ENCODE measurements at places on chromosomes 13 and 19.

DNA sequence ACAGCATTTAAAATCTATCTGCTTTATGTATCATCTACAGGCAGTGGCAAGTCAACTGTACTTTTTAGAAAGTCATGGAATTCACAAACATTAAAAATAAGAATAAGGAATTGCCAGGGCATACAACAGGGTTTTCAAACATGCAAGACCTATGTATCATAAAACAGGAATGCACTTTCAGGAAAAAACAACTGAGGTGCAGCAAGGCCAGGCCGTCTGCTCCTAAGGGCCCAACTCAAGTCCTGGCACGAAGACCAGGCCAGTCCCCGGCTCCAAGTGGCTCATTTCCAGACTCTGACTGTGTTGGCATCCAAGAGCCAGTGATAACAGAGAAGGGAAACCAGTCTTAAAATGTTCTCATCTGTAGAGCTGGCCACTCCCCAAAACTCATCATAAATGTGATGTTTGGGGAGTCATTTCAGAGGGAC is 7.1 kb downstream of the RFX2 start:
- DNase-seq = peak; percentile 66

- no peak for DNase-seq
These were observed 4.9 kb upstream of the EBI3 start for GRCh38 chr19:4224470-4224869.

DNA sequence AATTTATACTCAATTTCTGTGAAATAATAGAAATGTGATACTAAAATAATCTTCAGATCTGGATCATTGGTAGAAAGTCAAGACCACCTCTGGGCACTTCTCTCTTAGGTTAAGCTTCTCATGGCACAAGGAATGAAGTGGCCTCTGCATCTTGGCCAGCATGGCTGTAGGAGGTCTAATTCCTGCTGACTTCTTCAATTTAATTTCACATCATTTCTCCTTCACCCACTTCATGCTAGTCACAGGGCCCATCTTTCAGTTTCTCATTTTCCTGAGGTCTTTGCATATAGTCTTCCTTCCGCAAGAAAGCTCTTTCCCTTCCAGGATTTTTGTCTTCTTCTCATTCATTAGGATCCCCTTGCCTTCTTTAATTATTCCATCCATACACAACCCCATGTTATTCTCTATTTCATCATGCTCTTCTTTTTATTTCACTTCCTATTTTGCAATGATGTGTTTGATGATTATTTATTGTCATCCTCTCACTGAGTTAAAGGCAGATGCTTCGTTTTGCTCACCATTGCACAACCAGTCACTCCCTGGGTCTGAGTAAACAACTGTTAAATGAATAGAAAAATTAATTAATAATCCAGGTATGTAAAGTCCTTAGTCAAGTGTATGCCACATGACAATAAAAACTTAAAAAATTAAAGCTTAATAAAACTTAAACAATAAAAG is 397.4 kb downstream of the SPRY2 start:
- no peak for DNase-seq

GRCh38 chr19:35264268-35265125 is 4.3 kb upstream of the USF2 start:
- no peak for DNase-seq

GRCh38 chr19:41386442-41386841 is 10.1 kb downstream of the TMEM91 start:
- DNase-seq = no peak

DNA sequence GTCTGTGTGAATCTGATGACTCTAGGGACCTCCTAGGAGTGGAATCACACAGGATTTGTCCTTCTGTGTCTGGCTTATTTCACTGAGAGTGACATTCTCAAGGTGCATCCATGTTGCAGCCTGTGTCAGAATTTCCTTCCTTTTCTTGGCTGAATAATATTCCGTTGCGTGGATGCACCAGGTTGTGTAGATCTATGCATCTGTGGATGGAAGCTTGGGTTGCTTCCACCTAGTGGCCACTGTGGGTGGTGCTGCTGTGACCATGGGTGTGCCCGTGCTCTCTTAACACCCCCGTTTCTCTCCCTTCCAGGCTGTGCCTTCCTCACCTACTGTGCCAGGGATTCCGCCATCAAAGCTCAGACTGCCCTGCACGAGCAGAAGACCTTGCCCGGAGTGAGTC is 26.2 kb downstream of the CELF5 start:
- DNase-seq = no peak

GRCh38 chr19:38095411-38096308 is 128.4 kb downstream of the DPF1 start:
- DNase-seq = peak; percentile 82

GRCh38 chr19:29837448-29837981 is 25.7 kb downstream of the CCNE1 start:
- no peak for DNase-seq

GRCh38 chr13:32010136-32010535 is 21.4 kb upstream of the FRY start:
- no peak for DNase-seq

DNA sequence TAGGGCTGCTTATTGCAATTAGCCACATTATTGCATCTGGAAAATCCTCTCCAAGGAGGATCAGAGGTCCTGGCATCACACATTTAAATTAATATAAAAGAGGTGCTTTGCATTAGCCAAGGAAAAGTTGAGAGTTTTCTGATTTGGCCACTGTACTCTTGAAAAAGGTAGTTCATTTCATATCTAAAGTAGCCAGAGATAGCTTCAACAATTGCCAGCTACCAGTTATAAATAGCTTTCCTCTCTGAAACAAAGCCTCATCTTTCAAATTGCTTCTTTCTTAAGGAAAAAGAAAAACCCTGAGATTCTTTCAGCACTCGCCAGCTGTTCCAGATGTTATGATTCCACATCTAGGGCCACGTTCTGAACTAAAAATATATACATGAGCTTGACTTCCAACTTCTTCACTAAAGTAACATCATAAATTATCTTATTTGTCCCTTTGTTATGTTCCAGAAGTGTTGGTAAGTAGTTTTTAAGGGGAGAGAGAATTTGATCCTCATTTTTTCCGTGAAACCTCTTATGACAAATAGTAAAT is 69.6 kb downstream of the ERCC5 start:
- DNase-seq = no peak

DNA sequence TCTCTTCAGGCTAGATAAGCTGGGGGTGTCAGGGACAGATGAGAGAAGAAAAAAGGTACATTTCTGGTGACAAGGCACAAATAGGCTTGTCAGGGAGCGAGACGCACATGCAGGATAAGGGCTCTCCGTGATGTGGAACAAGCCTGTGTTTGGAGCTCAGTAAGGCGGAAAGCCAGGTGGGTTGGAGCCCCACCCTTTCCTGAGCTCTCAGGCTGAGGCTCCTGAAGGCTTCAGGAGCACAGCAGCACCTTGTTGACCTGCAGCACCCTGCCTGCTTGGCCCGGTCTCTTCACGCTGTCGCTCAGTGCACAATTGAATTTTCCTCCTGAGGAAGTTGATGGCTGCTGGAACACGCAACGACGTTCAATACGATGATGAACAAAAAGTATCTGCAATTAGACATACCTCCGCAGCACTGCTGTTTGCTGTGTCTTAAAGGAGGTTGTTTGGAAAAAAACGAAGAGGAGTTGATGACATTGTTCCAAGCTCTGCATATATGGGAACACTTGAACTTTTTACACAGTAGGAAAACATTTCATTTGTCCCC is 29.3 kb downstream of the SERP2 start:
- peak; percentile 52 for DNase-seq

DNA sequence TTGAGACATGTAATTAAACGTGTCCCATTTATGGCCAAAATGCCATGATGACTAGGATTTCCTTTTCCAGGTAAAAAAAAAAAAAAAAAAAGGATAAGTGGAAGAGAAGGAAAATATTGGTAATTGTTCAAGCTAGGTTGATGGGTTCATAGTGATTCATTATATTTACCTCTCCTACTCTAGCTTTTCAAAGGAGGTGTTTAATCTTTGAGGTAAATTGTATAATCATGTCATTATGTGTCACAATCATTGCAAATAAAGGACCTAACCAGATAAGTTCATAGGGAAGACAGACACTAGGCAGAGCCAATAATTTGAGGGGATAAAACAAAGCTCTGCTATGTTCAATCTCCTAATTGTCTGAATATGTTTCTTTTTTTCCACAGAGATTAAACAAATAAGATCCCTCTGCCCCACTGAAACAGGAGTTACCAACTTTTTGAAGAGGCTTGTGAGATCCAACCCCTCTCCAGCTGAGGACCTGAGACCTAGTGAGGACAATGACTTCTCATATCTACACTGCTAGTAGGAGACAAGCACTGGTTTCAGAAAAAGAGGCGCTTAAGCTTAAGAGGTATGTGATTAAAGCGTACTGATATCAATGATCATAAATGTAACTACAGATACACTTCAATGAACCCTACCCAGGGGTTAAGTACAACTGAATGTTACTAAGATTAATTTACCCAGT is 61.4 kb downstream of the USP12 start:
- DNase-seq = no peak

DNA sequence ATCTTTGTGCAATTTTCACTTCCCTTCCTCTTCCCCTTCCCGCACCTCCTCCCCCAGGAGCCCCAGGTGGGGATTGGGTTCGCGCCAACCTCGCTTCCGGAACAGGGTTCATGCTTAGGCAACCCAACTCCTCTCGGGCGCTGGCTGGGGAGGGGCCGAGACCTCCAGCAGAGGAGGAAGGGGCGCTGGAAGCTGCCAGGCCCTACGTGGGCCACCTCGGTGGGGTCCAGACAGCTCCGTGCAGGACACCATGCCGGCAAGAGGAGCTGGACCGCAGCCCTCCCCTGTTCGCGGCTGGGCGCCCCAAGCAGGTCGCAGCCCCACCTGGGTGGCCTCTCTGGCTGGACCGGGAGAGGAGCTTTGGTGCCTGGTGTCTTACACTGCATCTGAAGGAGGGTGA is 91.1 kb downstream of the SPACA7 start:
- no peak for DNase-seq
